ENCODE measurements at places on chromosomes 3 and 15.

GRCh38 chr3:156299569-156299968 is 179.2 kb downstream of the KCNAB1 start:
- no peak for DNase-seq

GRCh38 chr15:96350934-96351724 is 20.6 kb downstream of the NR2F2 start:
- no peak for DNase-seq

DNA sequence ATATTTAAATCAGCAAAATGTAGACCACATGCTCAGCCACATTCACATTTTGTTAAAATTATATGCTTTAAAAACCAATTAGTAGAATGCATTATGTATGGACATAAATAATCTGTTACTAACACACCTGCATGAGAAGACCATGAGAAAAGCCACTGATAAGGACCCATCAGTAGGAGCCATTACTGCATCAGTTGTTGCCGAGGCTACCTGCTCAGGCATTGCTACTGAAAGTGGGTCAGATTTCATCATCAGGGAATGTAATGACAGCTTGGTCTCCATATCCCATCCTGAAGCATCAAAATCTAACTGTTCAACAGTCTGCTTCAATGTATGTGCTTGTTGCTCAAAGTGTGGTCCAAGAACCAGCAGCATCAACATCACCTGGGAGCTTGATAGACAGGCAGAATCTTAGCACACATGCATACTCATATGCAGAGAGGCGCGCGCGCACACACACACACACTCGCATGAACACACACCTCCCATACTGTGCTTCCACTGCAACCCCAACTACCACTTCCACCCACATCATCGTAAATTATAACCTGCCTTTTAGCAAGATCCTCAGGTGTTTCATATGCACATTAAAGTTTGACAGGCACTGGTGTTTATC is 72.4 kb upstream of the FOXB1 start:
- DNase-seq = no peak

- no peak for DNase-seq
These were observed 19.6 kb downstream of the HEMK1 start for GRCh38 chr3:50588759-50589433.

- peak; percentile 75 for DNase-seq
These were observed 271.4 kb downstream of the CLSTN2 start for GRCh38 chr3:140206196-140207040.

DNA sequence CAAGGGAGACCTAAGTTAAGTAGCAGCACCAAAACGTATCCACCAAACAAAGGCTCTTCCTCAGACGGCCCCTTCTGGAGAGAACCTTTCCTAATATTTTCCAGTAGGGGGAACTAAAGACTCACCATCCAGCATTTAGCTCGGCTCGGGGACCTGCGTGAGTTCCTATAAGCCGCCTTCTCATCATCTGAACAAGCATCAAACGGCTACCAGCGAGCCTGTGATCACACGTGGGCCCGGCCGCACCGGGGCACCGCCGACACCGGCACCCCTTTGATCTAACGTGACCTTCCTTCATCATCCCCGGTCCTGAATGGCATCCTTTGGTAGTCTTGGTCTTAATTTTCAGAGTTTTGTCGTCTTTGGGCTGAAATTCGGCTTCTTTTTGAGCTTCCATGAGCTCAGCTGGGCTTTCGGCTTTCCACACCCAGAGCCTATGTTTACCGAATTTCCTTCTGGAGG is 1.4 kb upstream of the ROBO2 start:
- DNase-seq = peak; percentile 17

- DNase-seq = peak; percentile 75
These were observed 20.0 kb upstream of the PRR23E start for GRCh38 chr3:127172781-127173515.

- DNase-seq = no peak
These were observed 785.1 kb downstream of the EDEM1 start for GRCh38 chr3:5972586-5972985.

- DNase-seq = no peak
These were observed 427 bp upstream of the RNF111 start for GRCh38 chr15:58987036-58987435.

DNA sequence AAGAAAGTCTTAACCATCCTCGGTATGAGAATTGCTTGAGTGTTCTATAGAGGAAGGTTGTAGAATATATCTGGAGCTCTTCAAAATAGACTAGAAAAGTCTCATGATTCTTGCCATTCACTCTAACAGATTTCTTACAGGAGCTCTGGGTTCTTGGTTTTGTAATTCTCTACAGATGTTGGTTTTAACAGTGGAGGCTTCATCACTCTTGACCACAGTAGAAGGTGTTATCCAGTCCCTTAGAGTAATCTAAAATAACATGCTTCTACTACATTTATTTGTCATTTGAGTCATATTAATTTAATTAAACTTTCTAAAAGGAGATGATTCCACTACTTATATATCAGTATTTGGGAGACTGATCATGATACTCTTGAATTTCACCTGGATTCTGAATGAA is 9.7 kb downstream of the GTF2E1 start:
- no peak for DNase-seq

- DNase-seq = no peak
These were observed 93.0 kb downstream of the HHLA2 start for GRCh38 chr3:108389372-108389771.

DNA sequence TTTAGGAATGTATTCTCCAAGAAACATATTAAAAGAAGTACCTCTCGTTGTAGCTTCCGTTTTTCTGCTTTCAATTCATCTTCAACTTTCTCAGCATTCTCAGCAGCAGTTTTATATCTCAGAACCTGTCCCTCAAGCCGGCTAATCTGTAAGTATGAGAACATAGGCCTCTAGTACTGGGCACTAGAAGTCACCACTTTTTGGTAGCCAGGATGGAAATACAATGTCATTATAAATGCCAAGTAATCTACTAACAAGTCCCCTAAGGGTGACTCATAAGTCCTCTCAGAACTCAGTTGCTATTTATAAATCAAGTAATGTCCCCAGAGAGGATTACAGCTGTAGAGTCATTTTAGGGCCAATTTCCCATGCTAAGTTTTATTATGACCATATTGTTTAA is 61.1 kb downstream of the MLH1 start:
- DNase-seq = no peak

- DNase-seq = no peak
These were observed 98.0 kb upstream of the TLE3 start for GRCh38 chr15:70195587-70196305.

DNA sequence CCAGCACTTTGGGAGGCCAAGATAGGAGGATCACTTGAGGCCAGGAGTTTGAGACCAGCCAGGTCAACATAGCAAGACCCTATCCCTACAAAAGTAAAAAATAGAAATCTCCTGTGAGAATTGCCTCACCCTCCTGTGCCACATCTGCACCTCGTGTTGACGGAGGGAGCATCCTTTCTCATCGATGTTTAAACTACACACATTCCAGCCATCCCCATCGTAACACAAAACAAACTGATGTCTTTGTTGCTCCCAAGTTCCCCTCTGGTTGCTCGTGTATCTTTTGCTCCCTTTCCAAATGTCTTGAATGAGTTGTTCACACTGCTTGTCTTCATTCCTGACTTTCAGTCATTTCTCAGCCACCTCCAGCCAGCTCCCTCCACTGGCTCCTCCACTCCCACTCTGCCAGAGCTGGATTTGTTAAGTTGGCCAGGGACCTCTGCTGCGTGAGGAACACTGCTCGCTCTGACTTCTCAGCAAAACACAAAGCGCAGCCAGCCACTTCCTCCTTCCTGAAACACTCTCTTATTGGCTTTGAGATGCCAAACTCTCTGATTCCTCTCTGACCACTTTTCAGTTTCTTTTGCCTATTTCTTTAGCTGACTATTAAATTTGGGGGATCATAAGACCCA is 53.6 kb upstream of the ATP13A3 start:
- DNase-seq = no peak
